ENCODE measurements at places on chromosomes 5 and 9.

GRCh38 chr5:148937239-148937638 lies 110.8 kb downstream of the ADRB2 start:
- DNase-seq: no peak

- DNase-seq: peak; percentile 15
Measured at GRCh38 chr5:170681013-170681433, 102.5 kb upstream of the GABRP start.

- DNase-seq: no peak
Measured at GRCh38 chr5:93385655-93386054, 195.4 kb downstream of the NR2F1-AS1 start.

- no peak for DNase-seq
Measured at GRCh38 chr9:81558091-81558830, 131.1 kb downstream of the TLE1 start.

- no peak for DNase-seq
Measured at GRCh38 chr5:126171916-126172315, 251.3 kb upstream of the GRAMD2B start.

DNA sequence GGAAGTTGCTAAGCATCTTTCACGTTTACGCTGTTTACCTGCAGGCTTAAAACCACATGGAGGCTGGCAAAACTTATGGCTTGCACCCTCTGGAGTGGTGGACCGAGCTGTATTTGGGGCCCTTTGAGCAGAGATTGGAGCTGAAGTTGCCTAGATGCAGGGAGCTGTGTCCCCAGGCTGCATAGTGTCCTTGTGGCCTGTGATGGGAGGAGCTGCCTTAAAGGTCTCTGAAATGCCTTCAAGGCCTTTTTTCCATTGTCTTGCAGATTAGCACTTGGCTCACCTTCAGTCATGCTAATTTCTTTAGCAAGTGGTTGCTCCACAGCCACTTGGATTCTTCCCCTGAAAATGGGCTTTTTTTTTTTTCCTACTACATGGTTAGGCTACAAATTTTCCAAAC lies 81.5 kb upstream of the CHD1 start:
- no peak for DNase-seq

DNA sequence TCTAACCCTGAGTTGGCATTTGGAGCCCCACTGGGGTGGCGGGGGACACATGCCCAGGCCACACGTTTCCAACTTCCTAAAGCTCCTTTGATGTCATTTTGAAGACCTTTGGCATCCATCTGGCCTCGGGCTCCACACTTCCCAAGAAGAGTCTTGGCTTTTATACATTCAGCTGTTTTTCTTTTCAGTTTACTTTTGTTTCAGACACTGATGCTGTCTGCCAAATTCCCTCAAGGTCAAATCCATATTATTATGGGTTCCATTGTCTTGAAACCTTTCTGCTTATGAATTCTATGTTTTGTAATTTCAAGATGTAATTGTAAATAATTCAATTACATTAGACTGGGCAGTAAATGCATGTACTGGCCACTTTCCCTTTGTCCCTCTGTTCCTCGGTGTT lies 23.7 kb upstream of the NFIB start:
- no peak for DNase-seq

DNA sequence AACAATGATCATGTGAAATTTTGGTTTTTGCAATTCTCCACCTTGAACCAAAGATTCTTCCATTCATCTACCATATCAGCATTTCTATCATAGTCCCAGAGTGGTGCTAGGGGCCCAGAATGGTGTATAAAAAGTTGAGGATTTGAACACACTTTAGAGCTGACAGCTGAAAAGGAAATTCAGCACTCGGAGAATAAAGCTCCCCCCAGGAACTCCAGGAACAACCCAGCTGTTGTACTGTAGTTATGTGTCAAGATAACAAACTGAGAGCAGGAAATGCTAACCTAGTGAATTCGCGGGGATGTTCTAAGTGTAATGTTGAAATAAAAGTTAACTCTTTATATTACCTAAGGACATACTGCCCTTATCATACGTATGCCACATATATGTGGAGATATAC lies 216.7 kb downstream of the NFIB start:
- DNase-seq: no peak

Data from activated T-cell treated with anti-CD3 and anti-CD28 coated beads for 24 hours (primary cell).